Activated CD8-positive, alpha-beta memory T cell treated with anti-CD3 and anti-CD28 coated beads, Interleukin-2, amount 10 ng/mL, durations not matched to agents 7 days and 5 days (primary cell): ENCODE measurements at places on chromosomes 2 and 18. TPM values are rescaled to one million over a fixed set of nuclear protein-coding genes. Genes with fewer than 3 reads are reported as not detected.

The LDLRAD4 gene
- 33.9 TPM for total RNA-seq

The BZW1 gene
- total RNA-seq, result 306 TPM

The RGPD3 gene
- not detected for total RNA-seq

GRCh38 chr2:126999106-126999756 is 100.5 kb downstream of the TEX51 start:
- H3K36me3 ChIP-seq, result no peaks in the 10 kb centered on the region
- no peak overlapping the region for H3K4me3 ChIP-seq
- no peak for DNase-seq
- no peak overlapping the region for H3K27ac ChIP-seq
- peaks cover 7% of the 10 kb centered on the region for H3K4me1 ChIP-seq

GRCh38 chr2:18403921-18404522 is 156.4 kb downstream of the RDH14 start:
- peaks cover 2% of the 10 kb centered on the region for H3K27me3 ChIP-seq
- H3K4me1 ChIP-seq, result no peaks in the 10 kb centered on the region
- H3K27ac ChIP-seq, result no peak overlapping the region
- H3K4me3 ChIP-seq, result no peak overlapping the region

GRCh38 chr2:20177556-20178248 is 47.2 kb downstream of the SDC1 start:
- peaks cover 6% of the 10 kb centered on the region for H3K27me3 ChIP-seq

GRCh38 chr2:16613539-16614011 is 52.1 kb downstream of the CYRIA start:
- no peak overlapping the region for H3K27ac ChIP-seq
- DNase-seq, result no peak
- H3K36me3 ChIP-seq, result no peaks in the 10 kb centered on the region
- H3K4me3 ChIP-seq, result no peak overlapping the region
- peaks cover 4% of the 10 kb centered on the region for H3K27me3 ChIP-seq

DNA sequence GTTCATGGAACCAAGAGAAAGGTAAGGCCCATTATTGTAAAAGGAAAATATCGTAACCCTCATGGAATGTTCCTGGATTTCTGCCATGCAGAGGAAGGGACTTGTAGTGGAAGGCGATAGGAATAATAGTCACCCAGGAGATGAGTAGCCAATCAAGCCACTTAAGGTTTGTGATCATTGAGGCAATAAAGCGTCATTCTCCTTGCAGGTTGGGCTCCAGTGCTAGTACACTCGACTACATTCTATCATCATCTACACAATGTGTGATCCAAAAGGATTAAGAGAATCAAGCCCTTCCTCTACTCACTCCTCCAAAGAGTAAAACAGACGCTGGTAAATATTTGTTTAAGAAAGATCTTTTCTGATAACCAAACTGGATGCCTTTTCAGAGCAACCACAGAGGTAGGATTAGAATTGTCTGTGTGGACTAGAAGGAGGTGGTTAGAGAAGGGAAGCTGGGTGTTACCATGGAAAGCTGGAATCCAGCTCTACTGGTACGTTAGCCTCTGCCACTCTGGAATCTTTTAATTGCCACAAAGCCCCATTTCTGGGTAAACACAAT is 245.7 kb downstream of the IKZF2 start:
- peaks cover under 1% of the 10 kb centered on the region for H3K4me1 ChIP-seq
- no peak overlapping the region for H3K4me3 ChIP-seq
- no peak for DNase-seq
- no peaks in the 10 kb centered on the region for H3K27me3 ChIP-seq
- H3K36me3 ChIP-seq, result no peaks in the 10 kb centered on the region
- no peak overlapping the region for H3K27ac ChIP-seq
